ENCODE measurements at places on chromosomes 1 and 21.

DNA sequence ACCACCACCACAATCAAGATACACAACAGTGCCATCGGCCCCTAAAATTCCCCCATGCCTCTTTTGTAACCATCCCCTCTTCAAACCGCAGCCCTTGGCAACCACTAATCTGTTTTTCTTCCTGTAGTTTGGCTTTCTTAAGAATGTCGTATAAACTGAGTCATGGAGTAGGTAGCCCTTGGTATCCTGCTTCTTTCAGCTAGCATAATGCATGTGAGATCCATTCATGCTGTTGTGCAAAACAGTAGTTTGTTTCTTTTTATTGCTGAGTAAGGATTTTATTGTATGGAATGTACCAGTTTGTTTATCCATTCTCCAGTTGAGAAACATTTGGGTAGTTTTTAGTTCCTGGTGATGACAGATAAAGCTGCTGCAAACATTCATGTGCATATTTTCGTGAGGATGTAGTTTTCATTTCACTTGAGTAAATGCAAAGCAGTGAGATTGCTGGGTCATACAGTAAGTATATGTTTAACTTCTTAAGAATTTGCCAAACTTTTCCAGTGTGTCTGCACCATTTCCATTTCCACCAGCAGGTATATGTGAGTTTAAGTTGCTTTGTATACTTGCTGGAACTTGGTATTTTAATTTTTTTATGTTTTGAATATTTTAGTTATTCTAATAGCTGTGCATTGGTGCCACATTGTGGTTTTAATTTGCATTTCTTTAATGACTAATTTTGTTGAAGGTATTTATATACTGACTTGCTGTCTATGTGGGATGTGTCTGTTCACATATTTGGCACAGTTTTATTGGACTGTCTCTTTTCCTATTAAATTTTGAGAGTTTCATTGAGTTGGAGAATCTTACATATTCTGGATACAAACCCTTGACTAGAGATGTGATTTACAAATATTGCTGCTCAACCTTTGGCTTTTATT is 148.4 kb upstream of the MAP1LC3C start:
- DNase-seq, result no peak

GRCh38 chr1:62265956-62266935 is 53.0 kb downstream of the KANK4 start:
- DNase-seq, result no peak

DNA sequence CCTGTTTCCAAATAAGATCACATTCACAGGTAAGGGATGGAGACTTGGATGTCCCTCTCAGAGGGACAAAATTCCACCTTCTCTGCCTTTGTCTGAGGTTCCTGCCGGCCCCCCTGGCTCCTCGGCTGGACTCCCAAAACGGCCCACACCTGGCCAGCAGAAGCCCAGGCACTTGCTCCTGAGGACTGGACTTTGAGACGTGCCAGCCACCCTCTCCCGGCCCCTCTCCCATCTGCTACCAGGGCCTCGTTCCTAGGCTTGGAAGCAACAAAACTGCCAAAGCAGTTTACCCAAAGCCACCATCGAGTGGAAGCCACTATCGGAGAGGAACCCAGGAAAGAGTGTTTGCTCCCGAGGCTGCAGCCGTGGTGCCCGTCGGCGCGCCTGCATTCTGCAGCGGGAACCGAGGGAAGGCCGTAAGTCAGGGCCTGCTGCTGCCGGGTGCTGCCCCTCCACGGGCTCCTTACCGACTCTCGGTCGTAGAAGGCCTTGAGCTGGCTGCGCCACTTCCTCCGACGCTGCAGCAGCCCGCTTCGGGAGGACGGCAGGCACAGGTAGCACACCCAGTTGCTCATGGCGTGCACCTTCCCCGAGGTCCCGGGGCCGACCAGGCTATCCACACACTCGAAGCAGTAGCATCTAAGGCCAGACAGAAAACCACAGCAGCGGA is 3.5 kb downstream of the DNMT3L start:
- DNase-seq, result no peak

GRCh38 chr21:26437326-26438009 is 135.6 kb downstream of the CYYR1 start:
- DNase-seq, result no peak

- DNase-seq, result no peak
Observed at GRCh38 chr1:82179131-82179530, 378.4 kb downstream of the ADGRL2 start.

DNA sequence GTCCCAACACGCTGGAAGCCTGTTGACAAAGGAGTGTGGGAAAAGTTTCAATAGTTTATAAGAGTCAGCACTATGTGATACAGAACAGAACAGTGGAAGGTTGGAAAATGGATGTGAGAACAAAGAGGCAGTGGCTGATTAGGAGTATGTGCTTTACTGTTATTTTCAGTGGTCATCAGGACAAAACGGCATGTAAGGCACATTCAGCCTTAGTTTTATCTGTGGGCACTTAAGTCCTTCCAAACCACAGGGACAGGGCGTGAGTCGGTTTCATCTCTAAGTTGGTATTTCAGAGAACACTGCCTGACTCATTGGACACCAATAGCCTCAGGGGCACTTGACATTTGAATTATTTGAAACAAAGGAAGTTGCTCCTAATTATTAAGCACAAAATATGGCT is 306.9 kb downstream of the ASTN1 start:
- DNase-seq, result no peak
